ENCODE measurements at places on chromosomes 11 and 22.
A peak's percentile ranks its signal among the peaks of the same experiment; 100 is the strongest.

GRCh38 chr22:31488988-31489617, 539 bp downstream of the EIF4ENIF1 start:
- DNase-seq: peak; percentile 60

GRCh38 chr11:69008737-69009440, 4.2 kb downstream of the MRGPRF start:
- DNase-seq: peak; percentile 94

- peak; percentile 37 for DNase-seq
These were observed 18.8 kb downstream of the PANX1 start for GRCh38 chr11:94147433-94147845.

DNA sequence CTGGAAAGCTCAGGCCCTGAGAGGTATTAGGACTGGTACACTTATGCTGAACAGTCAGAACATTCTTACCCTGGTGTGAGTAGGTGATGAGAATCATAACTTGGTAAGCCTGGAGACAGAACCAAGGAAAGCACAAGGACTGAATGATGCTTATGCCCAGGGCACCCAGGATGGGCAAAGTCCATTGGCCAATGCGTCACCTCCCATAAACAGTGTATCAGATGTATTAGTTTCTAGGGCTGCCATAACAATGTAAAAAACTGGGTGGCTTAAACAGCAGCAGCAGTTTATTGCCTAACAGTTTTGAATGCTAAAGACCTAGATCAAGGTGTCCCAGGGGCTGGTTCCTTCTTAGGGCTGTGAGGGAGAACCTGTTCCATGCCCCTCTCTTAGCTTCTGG, 107.0 kb downstream of the FAR1 start:
- DNase-seq: no peak

GRCh38 chr22:25930788-25931310, 188.9 kb downstream of the MYO18B start:
- DNase-seq: no peak
